T-cell (primary cell): ENCODE measurements at places on chromosomes 4 and X.

GRCh38 chr4:31592293-31592692, 872.1 kb downstream of the PCDH7 start:
- DNase-seq = no peak

GRCh38 chrX:122641136-122641535, 542.9 kb upstream of the GRIA3 start:
- no peak for DNase-seq

DNA sequence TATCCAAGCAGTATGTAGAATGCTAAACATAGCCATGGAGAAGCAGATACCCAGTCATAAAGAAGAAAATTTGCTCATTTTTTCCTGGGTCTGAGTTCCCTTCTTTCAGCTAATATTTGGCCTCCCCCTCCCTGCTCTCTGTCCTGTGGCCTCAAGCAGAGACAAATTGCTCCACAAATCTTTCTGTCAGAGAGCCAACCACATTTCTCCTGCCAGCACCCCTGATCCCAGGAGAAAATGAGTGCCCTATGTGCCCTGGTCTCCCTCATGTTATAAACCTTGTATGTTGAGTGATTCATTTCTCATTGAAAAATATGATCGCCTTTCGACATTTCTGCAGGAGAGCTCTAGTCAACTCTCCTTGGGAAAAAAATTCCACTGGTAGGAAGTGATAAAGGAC, 82.0 kb downstream of the TMEM156 start:
- DNase-seq = no peak

DNA sequence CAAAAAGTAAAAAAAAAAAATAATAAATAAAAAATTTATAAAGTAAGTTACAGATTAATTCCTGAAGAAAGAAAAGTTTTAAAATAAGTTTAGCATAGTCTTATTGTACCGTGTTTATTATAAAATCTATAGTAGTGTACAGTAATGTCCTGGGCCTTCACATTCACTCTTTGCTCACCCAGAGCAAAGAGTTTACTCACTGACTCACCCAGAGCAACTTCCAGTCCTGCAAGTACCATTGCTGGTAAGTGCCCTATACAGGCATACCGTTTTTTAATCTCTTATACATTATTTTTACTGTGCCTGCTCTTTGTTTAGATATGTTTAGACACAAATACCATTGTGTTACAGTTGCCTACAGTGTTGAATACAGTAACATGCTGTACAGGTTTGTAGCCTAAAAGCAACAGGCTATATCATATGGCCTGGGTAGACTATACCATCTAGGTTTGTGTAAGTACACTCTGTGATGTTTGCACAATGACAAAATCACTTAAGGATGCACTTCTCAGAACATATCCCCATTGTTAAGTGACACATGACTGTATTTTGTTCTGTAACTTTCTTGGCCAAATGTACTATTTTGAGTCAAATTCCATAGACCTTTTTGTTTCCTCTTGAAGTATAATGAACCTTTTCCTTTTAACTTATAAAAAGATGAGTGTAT, 199.0 kb upstream of the NUDT6 start:
- DNase-seq = no peak

- DNase-seq = no peak
Observed at GRCh38 chr4:182885738-182886077, 31.5 kb downstream of the DCTD start.

GRCh38 chr4:25775166-25775565, 87.6 kb downstream of the SEL1L3 start:
- DNase-seq = no peak

GRCh38 chr4:176587920-176588319, 204.8 kb downstream of the VEGFC start:
- no peak for DNase-seq

GRCh38 chrX:69552512-69552911, 48.4 kb downstream of the NALF2 start:
- DNase-seq = no peak

- DNase-seq = no peak
Observed at GRCh38 chr4:181618896-181619295, 624.3 kb upstream of the TENM3 start.

DNA sequence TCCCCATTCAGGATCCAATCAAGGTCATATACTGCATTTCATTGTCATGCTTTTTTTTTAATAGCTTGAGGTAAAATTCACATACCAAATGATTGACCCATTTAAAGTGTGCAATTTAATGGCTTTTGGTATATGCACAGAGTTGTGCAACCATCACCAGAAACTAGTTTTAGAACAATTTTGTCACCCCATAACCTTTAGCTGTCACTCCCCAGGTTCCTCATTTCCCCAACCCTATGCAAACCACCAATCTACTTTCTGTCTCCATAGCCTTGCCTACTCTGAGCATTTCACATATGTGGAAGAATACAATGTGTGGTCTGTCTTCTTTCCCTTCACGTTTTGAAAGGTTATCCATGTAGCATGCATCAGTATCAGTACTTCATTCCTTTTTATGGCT, 1.4 kb upstream of the SMAD1 start:
- no peak for DNase-seq

DNA sequence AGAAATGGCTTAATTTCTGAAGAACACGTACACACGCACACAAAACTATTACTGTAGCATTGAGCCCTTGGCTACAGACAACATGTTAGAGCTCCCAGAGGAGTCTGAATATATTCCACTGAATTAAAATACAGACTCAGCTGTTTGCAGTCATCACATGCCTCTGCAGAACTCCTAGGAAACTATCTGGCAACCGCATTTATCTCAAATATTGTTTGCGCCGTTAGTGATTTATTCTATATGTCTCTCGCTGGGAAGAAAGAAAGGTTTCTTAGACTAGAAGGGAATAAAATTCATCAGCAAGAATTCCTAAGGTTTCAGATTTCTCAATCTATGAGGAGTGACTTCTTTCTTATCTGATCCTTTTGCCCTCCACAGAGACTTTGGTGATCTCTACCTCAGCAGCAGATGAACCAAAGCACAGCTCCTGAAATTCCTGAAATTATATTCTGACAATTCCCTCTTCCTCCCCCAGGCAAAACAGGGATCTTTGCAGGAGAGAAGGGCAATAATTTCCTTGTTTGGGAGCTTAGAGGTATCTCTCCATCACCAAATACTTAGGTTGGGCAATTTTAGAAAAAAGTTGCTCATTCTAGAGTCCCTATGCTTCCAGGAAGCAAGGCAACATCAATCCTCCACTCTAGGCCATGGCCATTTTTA, 199.2 kb downstream of the APBB2 start:
- DNase-seq = no peak

GRCh38 chr4:42412251-42412650, 15.0 kb downstream of the SHISA3 start:
- no peak for DNase-seq

DNA sequence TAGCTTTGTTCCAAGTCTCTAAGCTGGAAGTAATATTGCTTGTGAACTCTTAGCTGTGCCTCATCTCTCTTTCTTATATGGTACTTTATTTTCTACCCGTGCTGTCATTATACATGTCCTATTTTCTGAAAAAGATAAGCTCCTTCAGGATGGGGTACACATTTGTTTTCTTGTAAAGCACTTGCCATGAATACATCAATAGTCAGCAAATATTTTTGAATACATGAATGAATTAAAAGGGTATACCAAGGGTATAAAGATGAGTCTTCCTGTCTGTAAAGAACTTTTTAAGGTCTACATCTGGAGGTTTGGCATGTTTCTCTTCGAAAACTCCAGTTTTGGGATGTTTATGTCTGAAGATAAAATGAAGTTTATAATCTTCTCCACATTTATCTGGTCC, 26.7 kb downstream of the SCOC start:
- no peak for DNase-seq

GRCh38 chrX:33252306-33252825, 41.0 kb upstream of the DMD start:
- DNase-seq = no peak

DNA sequence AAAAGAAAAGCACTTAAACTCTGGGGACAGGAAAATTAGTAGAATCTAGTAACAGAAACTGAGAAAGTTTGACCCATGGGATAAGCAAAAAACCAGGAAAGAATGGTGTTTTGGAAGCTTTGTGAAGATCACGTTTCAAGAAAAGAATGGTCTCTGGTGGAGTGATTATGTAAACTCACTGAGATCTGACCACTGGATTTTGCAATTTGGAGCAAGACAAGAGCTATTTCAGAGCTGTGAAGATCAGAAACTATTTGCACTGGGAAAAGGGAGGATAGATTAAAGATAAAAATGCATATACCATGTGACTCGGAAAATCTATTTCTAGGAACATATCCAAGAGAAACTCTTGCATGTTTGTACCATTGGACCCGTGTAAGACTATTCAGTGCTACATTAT, 4.3 kb downstream of the TMPRSS11D start:
- no peak for DNase-seq

- no peak for DNase-seq
Observed at GRCh38 chr4:54754394-54754793, 96.6 kb downstream of the KIT start.

GRCh38 chrX:37666516-37666915, 19.1 kb upstream of the XK start:
- DNase-seq = no peak

DNA sequence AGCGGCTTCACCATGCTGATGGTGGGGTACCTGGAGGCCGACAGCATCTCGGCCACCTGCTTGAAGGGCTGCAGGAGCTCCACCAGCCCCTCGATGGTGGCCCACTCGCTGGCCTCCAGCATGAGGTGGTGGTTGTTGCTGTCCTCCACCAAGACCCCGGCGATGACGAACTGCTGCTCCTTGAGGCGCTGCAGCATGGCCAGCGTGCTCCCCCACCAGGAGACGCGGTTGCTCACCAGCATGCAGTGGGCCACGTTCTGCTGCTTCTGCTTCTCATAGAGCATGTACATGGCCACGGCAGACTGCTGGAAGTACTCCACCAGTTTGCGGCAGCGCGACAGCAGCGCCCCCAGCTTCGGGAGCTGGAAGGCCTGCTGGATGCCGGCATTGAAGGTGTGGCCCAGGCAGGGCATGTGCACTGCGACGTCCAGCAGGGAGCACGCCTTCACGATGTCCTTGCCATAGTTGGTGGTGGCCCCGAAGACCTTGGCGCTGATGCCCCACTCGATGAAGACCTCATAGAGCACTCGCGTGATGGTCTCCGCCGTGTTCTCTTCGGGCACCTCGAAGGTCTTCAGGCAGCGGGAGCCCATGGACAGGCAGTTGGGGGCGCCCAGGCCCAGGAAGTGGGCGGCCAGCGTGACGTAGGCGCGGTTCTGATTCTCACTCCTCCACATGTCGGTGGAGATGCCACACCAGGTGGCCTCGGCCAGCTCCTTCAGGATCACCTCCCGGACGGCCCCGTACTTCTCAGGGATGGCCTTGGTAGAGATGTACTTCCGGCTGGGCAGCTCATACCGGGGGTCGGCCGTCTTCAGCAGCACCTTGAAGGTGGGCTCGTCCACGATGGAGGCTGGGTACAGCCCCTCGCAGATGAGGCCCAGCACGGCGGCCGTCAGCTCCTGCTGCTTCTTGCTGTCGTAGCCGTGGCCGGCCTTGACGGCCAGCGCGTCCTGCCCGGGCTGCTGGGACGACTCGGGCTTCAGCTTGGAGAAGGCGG, 11.0 kb downstream of the DHRSX start:
- DNase-seq = no peak

GRCh38 chrX:10524578-10524977, 95.8 kb downstream of the MID1 start:
- no peak for DNase-seq

GRCh38 chr4:39910064-39910463, 67.6 kb downstream of the PDS5A start:
- DNase-seq = no peak

GRCh38 chr4:108544481-108544880, 75.9 kb upstream of the RPL34 start:
- DNase-seq = no peak

- no peak for DNase-seq
Observed at GRCh38 chr4:127410644-127411043, 222.1 kb upstream of the INTU start.

DNA sequence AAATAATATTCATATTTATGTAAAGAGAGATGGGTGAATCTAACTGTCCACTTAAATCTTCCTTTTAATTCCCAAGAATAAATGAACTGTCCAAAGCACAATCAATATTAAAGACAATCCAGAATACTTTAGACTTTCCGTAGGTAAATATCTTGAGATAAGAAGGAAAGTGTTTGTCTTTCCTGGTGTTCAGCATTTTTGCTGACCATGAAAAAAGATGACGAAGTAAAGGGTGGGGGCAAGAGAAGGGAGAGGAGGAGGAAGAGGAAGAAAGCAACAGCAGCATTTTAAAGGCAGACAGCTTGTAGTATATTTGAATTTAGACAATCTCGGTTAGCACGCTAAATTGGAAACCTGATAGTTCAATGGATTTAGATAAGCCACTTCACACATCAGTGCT, 498.2 kb downstream of the KCNIP4 start:
- no peak for DNase-seq

GRCh38 chr4:96784336-96784735, 944.4 kb downstream of the PDHA2 start:
- DNase-seq = no peak

- no peak for DNase-seq
Observed at GRCh38 chr4:21858971-21859370, 89.6 kb downstream of the KCNIP4 start.

DNA sequence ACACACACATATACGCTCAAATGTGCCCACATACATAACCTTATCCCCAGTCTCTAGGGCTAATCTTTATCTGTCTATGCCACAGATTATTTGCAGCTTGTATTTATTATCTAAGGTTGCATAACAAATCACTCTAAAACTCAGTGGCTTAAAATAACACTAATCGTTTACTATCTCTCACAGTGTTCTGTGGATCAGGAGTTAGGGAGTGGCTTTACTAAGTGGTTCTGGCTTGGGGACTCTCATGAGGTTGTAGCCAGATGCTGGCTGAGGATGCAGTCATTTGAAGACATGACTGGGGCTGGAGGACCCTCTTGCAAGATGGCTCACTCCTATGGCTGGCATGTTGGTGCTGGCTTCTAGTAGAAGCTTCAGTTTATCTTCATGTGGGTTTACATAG, 68.5 kb upstream of the LNX1 start:
- no peak for DNase-seq

GRCh38 chrX:134654398-134655012, 3.8 kb downstream of the PLAC1 start:
- no peak for DNase-seq

DNA sequence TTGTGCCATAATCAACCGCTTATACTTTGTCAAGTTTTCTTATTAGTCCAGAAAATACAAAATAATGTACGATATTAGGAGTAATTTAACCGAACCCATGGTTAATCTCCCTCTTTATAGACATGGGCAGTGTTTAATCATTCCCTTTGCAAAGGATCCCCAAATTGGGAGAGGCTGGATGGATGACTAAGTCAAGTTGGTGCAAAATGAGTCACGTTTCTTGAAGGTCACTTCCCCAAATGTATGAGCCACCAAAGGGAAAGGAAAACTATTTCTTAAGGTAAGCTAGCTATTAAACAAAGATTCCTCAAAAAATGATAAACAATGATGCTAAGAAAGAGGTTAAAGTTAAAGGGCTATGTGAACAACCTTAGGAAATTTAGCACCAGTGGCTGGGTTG, 17.5 kb downstream of the MAML3 start:
- no peak for DNase-seq

DNA sequence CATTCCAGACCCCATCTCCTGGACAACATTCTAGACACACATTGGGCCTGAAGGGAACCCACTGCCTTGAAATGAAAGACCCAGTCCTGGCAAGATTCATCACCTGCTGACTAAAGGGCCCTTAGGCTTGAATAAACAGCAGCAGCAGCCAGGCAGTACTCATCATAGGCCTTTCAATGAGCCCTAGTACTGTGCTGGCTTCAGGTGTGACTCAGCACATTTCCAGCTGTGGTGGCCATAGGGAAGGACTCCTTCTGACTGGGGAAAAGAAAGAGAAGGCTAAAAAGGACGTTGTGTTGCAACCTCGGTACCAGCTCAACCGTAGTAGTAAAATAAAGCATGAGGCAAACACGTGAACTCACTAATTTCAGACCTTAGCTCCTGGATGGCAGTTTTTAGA, 344.0 kb downstream of the ACTRT1 start:
- DNase-seq = no peak
